ENCODE measurements at places on chromosomes 2 and 18.

- DNase-seq: no peak
Observed at GRCh38 chr2:75600461-75601011, 39.8 kb upstream of the EVA1A start.

GRCh38 chr2:160368988-160369930 is 124.3 kb downstream of the RBMS1 start:
- no peak for DNase-seq

DNA sequence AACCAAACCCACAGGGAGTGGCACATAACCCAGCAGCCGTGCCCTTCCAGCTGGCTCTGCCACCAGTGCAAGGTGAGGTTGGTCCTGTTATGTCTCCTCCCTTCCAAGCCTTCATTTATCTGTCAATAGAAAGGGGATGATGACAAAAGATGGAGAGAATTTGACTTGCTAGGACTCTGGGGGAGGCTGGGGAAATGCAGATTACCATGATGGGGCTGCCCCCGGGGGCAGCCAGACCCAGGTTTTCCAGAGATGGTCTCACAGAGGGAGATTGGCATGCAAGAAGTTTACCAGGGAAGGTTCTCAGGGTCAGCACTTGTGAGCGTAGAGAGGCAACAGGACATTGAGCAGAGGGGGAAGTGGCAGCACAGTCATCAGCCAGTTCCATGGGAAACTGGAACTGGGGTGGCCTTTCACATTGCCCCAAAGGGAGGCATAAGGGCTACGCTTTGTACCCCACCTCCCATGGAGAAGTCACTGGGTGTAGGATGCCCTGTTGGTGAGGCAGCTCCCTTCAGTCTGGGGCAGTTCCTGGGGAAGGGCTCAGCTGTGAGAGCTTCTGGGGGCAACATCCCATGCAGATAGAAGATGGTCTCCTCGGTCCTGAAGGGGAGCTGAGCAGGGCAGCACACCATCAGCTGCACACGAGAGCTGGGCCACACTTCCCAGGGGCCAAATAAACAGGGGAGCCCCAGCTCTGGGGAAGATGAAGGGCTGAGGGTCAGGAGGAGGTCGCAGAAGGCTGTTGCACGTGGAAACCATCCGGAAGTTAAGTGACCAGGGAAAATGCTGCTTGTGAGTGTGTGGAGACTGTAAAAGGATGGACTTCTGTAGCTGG is 117.8 kb upstream of the EPC2 start:
- DNase-seq: no peak

GRCh38 chr18:64127172-64127571 is 21.7 kb downstream of the LINC00305 start:
- no peak for DNase-seq

DNA sequence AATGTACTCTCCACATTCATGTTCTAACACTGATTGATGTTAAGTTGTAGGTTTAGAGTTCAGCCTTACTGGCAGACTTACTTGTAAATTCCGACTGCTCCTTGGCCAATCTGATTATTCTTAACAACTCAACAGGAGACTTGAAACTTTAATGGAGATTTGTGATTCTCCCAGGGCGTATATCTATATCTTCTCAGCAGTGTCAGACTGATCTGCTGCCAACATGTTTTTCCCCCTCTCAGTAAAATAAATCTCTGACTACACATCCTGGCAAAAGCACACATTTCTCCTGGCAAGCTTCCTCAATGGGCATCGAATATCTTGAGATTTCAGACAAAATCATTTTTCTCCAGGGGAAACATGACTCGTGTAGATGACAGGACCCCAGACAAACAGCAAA is 1041.2 kb downstream of the DPP10 start:
- no peak for DNase-seq

DNA sequence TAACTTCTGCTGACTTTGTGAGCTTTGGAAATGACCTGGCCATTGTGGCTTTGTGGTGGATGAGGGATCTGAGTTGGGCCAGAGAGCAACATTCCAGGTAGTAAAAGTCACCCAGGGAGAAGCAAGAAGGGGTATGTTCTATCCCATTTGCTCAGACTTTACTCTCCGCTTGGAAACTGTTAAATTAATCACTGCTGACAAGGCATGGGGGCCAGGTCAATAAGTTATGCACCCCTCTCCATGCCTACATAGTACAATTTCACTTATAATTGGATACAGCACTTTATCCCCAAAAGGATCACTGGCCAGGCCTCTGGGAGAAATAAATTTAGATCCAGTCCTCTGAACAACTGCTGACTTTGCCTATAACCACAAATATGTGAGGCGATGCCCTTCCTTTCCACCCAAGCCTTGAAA is 92.1 kb downstream of the RPRM start:
- DNase-seq: no peak

DNA sequence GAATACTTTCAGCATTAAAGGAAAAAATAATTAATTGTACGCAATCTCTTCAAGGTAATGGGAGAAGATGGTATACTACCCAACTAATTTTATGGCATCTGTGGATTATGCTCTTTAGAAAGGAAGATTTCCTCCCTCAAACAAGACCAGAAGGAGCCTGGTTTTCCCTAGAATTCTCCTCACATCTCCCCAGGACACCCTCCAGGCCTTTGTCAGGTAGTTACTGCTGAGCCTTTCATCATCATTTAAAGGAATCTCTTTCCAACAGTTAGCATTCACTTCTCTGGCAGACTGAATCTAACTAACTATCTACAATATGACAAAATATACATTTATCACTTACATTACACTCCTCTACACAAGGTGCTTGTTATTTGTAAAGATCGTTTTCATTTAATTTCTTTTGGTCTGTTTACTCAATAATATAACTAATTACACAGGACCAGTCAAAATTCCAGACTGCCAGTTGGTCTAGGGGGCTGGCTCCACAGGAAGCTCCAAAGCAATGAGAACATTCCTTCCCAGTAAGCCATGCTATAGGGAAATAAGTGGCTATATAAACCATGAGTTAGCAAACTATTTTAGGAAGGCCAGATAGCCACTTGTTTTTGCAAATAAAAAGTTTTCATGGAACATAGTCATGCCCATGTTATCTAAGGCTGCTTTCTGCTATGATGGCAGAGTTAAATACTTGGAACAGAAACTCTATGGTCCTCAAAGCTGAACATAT is 19.1 kb downstream of the ZNF24 start:
- no peak for DNase-seq

DNA sequence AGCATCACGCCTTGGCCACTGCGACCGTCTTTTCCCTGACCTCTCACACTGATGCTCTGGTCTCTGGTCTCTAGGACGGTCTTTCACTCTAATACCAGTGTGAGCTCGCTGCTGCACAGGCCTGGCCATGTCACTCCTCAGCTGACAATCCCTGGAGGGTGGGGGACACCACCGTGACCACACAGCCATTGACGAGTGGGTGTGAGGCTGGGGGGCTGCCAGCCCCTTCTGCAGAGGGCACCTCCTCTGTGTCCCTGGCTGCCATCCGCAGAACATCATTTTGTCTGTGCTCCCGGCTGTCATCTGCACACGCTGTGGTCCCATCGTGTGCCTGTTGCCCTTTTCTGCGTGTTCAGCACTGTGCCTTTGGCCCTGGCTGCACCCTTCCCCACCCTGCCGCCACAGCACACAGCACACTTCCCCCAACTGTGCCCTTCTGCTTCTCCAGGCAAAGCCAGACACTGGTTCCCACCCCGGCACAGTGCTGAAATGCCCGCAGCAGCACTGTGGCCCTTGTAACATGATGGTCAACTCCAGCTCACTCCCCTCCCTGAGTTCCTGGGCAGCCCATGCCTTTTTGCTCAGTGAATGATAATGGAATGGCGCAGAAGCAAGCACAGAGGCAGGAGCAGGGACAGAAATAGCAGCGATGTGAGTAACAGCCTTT is 30.4 kb upstream of the INHBB start:
- no peak for DNase-seq

GRCh38 chr2:22124003-22124402 is 1000.2 kb downstream of the TDRD15 start:
- no peak for DNase-seq

GRCh38 chr2:191148281-191148680 is 2.5 kb downstream of the STAT4 start:
- DNase-seq: no peak

DNA sequence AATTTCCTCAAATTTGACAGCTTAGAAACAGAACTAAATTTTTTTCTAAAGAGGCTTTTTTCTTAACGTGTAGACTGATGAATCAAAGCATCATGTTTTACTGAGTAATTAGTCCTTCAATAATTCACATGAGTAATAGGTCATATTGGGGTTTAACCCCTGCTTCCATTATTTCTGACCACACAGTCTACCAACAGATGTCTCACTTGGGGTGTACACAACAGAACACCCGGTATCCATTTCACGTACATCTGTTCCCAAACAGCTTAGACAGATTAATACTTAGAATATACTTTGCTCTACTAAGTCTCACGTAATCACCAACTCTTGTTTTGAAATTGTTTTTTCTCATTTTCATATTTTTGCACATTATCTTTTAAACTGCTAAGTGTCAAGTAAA is 14.8 kb downstream of the CERKL start:
- DNase-seq: no peak

DNA sequence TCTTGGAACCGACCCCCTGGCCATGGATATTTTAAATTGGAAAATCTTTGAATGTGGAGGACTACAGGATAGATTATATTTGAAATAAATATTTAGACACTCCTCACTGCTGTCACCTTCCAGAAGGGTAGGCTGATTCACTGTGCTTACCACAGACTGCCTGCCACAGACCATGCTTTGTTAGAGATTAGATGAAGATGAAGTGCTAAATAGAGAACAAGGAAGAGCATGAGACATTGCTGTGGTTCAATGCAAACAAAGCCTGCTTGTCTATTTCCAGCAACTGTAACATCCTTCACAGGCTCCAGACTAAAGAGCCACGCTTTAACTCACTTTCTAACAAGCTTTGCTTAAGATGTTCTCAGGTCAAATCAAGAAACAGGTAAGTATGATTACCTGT is 81.0 kb upstream of the TMEM17 start:
- no peak for DNase-seq

DNA sequence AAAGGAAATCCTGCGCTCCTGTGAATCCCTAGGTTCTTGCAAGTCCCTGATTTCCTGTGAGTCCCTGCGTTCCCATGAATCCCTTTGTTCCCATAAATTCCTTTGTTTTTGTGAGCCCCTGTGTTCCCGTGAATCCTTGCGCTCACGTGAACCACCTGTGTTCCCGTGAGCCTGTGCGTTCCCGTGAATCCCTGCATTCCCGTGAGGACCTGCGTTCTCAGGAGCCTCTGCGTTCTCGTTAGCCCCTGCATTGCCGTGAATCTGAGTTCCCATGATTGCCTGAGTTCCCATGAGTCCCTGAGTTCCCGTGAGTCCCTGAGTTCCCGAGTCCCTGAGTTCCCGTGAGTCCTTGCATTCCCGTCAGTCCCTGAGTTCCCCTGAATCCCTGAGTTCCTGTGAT is 71.5 kb downstream of the SNTG2 start:
- DNase-seq: no peak

GRCh38 chr2:69119104-69119894 is 106.3 kb downstream of the ANTXR1 start:
- DNase-seq: no peak
